ENCODE measurements at places on chromosomes 3 and 15.
A peak's percentile ranks its signal among the peaks of the same experiment; 100 is the strongest.

GRCh38 chr3:53744351-53744750 lies 101.9 kb downstream of the CHDH start:
- DNase-seq = no peak

DNA sequence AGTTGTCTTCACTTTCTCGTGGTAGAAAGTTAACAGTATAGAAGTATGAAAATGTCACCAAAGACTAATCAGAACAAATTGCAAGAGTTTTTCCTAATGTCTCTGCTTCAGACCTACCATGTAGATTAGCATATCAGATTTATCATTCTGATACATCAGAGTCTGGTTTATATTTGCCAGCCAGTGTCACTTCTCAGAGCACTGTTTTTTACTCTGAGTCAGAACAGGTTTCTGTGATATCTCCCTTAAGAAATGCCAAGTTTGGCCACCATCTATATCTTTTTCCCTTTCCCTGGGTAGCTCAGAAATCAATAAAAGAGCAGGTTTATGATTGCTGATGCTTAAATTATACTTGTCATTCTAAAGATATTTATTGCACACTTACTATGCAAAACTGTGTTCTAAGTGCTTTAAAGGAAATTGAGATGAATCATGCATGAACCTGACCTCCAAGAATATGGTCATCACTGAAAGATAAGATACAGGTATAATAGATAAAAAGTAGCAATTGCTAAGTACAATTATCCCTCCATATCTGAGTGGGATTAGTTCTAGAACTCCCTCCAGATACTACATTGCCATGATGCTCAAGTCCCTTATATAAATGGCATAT lies 672.7 kb upstream of the NAALADL2 start:
- no peak for DNase-seq

DNA sequence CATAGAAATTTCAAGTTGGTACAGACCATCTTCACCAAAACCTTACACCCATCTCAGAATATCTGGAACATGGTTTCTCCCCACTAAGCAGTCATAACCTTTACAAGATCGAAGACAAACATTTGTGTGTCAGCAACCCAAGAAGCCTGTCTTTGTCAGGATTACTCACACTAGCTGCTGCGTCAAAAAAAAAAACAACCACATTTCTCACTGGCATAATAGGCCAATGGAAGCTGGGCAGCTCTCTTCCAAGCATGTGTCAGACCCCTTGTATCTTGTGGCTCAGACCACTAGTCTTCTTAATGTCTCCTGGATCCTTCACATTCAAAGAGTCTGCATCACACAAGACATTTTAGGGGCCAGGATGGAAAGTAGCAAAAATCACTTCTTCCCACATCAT lies 266.9 kb upstream of the IGF1R start:
- no peak for DNase-seq

DNA sequence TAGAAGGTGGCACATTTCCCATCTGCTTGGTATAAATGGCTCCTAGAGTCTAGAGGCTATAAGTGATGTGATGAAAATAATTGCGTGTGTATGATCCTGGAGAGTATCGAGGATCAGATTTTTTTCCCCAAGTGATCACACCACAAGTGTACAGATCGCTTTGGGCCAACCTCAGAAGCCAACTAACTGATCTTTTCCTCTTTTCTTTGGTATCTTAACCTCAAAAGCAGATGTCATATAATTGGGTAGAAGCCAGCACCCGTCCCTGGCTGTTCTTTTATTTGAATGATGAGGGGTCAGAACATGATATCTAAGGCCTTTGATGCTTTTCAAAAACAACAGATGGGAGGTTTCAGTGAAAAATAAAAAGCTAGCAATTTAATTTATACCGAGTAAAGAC lies 3.3 kb downstream of the P2RY14 start:
- DNase-seq = no peak

DNA sequence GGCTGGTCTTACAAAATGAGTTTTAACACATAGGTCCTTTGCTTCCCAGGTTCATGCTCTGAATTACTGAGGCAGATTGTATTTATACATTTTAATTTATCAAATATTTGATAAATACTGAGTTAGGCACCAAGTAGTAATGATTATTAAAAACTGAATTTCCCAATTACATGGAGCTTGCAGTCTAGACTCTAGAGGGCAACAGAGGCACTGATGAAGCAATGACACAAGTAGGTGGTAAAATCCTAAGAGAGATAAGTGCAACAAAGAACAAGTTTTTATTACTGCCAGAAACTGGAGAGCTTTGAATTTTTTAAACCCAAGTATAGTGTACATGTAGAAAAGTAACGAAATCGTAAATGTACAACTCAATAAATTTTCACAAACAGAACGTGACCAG lies 406.2 kb upstream of the RARB start:
- DNase-seq = no peak

DNA sequence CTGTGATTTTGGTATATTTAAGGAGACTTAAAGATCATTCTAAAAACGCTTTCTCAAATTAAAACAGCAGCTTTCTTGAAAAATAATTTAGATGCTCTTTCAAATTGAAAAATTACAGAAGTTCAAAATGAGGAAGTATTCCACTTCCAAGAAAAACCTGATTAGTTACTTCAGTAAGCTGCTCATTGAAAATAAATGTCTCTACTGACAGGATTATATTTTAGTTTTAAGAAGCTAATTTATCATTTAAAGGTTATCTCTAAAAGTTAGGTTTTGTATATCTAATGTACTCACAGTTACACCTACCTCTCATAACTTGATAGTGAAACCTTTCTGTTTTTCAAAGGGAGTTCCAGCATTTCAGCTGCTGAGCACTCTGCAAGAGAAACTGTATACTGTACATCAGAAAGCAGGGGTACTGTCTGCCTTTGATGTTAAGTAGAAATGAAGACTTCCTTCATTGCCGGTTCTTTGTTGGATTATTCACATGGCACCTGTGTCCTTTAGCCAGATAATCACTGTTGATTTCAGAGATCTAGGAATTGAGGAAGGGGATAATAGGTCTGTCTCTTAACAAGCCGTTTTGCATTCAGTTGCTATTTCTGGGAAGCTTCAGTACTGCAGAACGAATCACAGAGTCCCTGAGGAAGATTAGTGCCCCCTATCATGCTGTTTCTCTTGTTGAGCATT lies 161.6 kb downstream of the TCF12 start:
- DNase-seq = no peak

GRCh38 chr3:128473180-128473519 lies 6.5 kb upstream of the DNAJB8 start:
- peak; percentile 75 for DNase-seq

GRCh38 chr15:38320866-38321265 lies 68.2 kb downstream of the SPRED1 start:
- no peak for DNase-seq

- DNase-seq = peak; percentile 42
Measured at GRCh38 chr15:31870328-31871165, 159.8 kb upstream of the CHRNA7 start.

- DNase-seq = no peak
Measured at GRCh38 chr3:133928136-133928893, 32.6 kb upstream of the RAB6B start.

GRCh38 chr3:193897288-193897687 lies 238.7 kb upstream of the HES1 start:
- DNase-seq = no peak

GRCh38 chr3:4596612-4597011 lies 103.5 kb downstream of the ITPR1 start:
- no peak for DNase-seq

DNA sequence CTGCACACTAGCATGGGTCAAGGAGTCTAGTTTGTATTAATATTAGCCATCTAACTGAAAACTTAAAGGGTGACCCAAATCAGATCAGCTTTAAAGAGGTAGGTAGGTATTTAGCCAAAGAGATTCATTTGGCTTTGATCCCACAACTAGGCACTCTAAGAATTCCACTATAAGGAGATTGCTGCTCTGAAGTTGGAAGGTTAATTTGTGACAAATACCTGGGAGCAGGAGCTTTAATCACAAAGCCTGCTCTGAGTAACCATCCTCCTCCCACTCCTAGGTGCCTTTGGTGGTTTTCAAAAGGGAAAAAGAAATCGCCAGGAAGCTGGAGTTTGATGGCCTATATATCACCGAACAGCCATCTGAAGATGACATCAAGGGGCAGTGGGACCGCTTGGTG lies 120.3 kb upstream of the CHRM5 start:
- no peak for DNase-seq

GRCh38 chr15:61660579-61660978 lies 399.7 kb downstream of the VPS13C start:
- DNase-seq = no peak

DNA sequence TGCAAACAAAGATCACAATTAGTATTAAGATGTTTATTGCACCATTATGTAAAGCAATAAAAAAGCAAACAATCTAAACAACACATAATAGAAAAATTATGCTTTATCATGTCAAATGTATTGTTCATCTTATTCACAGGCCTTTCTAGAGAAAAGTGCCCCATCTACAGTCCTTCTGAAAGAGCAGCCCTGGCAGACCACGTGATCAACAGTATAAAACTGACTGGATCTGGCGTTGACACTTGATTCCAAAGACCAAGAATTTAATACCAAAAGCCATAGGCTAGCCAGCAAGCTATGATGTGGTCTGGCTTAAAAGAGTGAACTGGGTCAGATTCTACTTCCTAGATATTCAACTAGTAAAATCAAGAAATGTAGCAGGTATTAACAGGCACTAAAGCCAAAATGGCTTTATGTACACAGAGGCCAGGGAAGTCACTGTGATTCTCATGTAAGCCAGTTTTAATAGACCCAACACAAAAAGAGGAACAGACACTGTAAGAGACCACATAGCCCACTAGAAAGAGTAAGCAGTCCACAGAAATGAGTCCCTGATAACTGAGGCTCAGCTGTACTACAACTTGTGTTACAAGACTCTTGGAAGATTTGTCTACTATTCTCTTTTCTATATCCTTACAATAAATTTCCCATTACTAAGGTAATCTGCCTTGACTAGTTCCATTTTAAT lies 32.5 kb downstream of the DMXL2 start:
- no peak for DNase-seq

- DNase-seq = no peak
Measured at GRCh38 chr3:87236093-87236492, 9.0 kb downstream of the CHMP2B start.

GRCh38 chr3:113804661-113805060 lies 33.9 kb upstream of the GRAMD1C start:
- DNase-seq = no peak

GRCh38 chr3:41369838-41370237 lies 170.5 kb downstream of the CTNNB1 start:
- peak; percentile 73 for DNase-seq

DNA sequence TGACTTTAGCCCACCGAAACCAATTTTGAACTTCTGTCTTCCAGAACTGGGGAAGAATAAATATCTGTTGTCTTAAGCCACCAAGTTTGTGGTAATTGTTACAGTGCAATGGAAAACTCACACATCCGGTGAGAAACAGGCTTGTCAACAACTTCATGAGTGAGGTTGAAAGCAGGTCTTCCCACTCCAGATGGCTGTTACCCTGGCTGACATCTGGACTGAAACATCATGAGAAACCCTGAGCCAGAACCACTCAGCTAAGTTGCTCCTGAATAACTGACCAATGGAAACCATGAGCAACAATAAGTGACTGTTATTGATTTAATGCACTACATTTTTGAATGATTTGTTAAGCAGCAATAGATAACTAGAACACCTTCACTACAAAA lies 10.3 kb downstream of the ACSBG1 start:
- peak; percentile 20 for DNase-seq

DNA sequence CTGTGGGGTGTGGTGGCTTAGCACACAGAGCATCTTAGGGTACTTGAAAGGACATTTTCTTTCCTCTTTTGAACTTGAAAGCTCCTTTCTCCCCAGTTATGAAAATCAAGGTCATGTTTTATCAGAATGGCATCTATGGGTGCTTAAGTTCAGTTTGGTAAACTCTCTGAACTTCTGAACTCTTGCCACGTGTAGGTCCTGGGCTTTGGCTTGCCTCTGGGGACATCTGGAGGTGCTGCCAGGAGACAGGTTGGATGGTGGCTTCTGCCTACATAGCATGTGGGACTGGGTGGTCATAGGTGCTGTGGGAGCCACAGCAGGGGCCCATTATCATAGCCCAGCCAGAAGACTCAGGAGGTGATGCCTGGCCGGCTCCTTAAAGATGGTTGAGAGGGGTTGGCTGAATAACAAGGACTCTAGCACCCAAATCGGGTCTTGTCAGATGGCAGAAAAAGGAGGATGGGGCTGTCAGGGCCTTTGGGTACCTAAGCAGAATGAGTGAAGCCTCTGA lies 15.6 kb downstream of the GHRL start:
- DNase-seq = no peak

- DNase-seq = no peak
Measured at GRCh38 chr3:20861454-20861853, 675.4 kb upstream of the SGO1 start.

DNA sequence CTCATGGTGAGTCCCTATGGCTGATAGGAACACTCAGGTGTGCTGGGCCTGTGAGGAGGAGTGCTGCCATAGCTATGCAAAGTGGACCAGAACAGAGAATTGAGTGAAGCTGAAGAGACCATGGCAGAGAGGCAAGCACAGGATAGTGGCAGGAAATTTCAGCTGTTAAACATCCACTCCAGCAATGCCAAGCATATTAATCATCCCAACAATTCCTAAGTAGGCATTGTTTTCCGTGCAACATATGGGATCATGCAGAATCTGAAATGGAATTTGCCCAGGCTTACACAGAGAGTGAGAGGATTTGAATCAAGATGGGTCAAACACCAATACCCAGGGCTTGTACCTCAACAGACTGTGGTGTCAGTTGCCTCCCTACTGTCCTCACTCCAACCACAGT lies 582.6 kb upstream of the UBE2E2 start:
- DNase-seq = no peak

DNA sequence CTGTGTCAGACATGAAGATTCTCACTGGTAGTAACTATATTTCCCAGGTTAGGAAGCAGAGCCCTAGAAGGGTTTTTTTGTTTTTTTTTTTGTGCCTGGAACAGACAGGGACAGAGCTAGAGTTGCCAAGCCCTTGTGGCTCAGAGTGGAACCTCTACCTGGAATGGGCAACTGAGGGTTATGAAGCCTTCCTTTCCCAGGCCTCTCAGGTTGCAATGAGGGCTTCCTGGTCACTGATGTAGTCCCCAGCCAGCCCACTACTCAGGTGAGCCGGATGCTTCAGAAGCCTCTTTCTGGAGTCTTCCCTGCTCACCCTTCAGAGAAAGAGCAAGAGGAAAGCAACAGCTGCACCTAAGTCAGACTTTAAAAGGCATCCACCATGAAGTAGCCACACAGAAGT lies 48.8 kb upstream of the MANF start:
- DNase-seq = no peak

- no peak for DNase-seq
Measured at GRCh38 chr3:195197765-195198425, 73.1 kb downstream of the XXYLT1 start.

DNA sequence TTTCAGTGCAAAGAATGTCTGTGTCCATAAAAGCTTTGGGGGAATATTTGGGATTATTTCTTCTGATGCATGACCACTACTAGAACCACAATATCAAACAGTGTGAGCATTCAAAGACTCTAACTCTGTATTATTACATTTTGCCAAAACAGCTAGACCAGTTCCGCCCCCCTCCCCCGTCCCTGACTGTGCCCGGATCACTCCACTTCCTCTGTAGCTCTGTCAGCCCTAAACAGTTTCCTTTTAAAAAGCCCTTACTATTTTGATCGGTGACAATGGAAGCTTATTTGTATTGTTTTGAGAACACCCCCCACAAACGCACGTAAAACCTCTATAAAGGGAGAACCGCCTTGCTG lies 36.6 kb upstream of the EPHB3 start:
- no peak for DNase-seq

Data from NCI-H524 treated with DMSO at 0.1 percent for 48 hours (cell line).